Smooth muscle cell of bladder (primary cell): ENCODE measurements at places on chromosomes 12 and 14. TPM values are rescaled to one million over a fixed set of nuclear protein-coding genes. Genes with fewer than 3 reads are reported as not detected.

Gene PLEKHD1
- total RNA-seq = under 0.01 and 0.09 TPM in 2 replicates

Gene SDR9C7
- under 0.01 TPM in 1 of 2 replicates, not detected in the other for total RNA-seq

Gene TMEM119
- 44.5 and 62.7 TPM in 2 replicates for total RNA-seq

Gene LRP1-AS
- total RNA-seq = not detected in 2 replicates

Gene KLC1
- 189 and 219 TPM in 2 replicates for total RNA-seq

Gene KRT2
- not detected in 2 replicates for total RNA-seq

Gene NGB
- not detected in 2 replicates for total RNA-seq

Gene RIPK3
- total RNA-seq = 2.5 and 2.8 TPM in 2 replicates

Gene TMTC2
- 36.4 and 49.8 TPM in 2 replicates for total RNA-seq

Gene RD3L
- total RNA-seq = not detected in 2 replicates

Gene ADAM21
- total RNA-seq = 0.14 and 0.55 TPM in 2 replicates

Gene ANO4
- total RNA-seq = 0.46 and 2.4 TPM in 2 replicates

Gene ASPG
- total RNA-seq = not detected in 2 replicates

Gene ANO2
- total RNA-seq = 0.18 TPM in 1 of 2 replicates, not detected in the other

Gene RNASE7
- total RNA-seq = not detected in 2 replicates

Gene AQP6
- total RNA-seq = under 0.01 TPM in 1 of 2 replicates, not detected in the other

Gene CLEC7A
- 0.14 TPM in 1 of 2 replicates, not detected in the other for total RNA-seq

Gene CISTR
- not detected in 2 replicates for total RNA-seq

Gene GLS2
- 0.09 TPM in 1 of 2 replicates, not detected in the other for total RNA-seq

Gene ACVR1B
- total RNA-seq = 11.8 and 15.6 TPM in 2 replicates

Gene DEGS2
- total RNA-seq = under 0.01 and 0.46 TPM in 2 replicates

Gene CEP290
- 8.1 and 10.1 TPM in 2 replicates for total RNA-seq

Gene CSRP2
- 25.5 and 46.4 TPM in 2 replicates for total RNA-seq

Gene KRT5
- 1.3 and 2.3 TPM in 2 replicates for total RNA-seq

Gene SLC25A21
- 0.57 and 1.2 TPM in 2 replicates for total RNA-seq

Gene SYCP3
- total RNA-seq = 0.14 and 0.46 TPM in 2 replicates

Gene TDP1
- 7.5 and 11.0 TPM in 2 replicates for total RNA-seq

Gene OR10A7
- total RNA-seq = not detected in 2 replicates

Gene WNT1
- not detected in 2 replicates for total RNA-seq

Gene CACNA2D4
- total RNA-seq = 0.43 and 0.55 TPM in 2 replicates
